ENCODE measurements at places on chromosomes 4 and X. TPM values are rescaled to one million over a fixed set of nuclear protein-coding genes. Genes with fewer than 3 reads are reported as not detected.

TMEM271 gene
- not detected for total RNA-seq

DNA sequence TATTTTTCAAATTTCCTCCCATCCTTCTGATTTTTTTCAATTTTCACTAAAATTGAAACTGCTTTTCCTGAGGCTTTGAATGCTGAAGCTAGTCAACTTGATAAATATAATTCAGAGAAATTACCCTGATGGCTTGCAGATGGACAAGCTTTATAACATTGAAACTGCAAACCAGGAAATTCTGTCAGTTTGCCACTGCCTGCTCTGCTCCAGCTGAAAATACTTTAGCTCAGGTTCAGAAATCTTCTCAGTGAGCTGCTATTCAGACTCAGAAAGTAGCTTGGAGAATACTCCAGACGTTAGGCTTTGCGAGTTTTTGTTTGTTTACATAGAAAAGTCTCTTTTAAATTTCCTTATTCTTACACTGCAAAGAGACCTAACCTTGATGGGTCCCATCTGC lies 1574.7 kb downstream of the STIM2 start:
- H3K4me3 ChIP-seq = no peak overlapping the region
- no peak for DNase-seq
- no peak overlapping the region for H3K27ac ChIP-seq
- no peaks in the 10 kb centered on the region for H3K4me1 ChIP-seq
- H3K27me3 ChIP-seq = no peaks in the 10 kb centered on the region

DNA sequence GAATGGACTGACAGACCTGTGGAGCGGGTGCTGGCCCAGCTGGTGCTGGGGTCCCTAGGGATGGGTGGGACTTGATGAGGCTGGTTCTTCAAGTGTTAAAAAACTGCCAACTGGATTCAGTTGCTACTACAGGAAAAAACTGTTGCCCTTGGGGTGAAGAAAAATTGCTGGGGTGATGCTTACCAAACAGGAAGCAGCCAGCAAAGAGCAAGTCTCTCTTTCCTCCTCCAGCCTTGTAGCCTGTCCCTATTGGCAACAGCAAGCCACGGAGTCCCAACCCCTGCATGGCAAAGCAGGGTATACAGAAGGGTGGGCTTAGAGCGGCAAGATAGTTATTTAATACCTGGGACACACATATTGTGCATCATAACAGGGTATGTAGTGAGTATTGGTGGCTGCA lies 60.1 kb upstream of the ATP8A1 start:
- H3K27ac ChIP-seq = no peak overlapping the region
- H3K36me3 ChIP-seq = no peaks in the 10 kb centered on the region
- H3K27me3 ChIP-seq = no peaks in the 10 kb centered on the region
- no peaks in the 10 kb centered on the region for H3K4me1 ChIP-seq
- no peak overlapping the region for H3K4me3 ChIP-seq

DNA sequence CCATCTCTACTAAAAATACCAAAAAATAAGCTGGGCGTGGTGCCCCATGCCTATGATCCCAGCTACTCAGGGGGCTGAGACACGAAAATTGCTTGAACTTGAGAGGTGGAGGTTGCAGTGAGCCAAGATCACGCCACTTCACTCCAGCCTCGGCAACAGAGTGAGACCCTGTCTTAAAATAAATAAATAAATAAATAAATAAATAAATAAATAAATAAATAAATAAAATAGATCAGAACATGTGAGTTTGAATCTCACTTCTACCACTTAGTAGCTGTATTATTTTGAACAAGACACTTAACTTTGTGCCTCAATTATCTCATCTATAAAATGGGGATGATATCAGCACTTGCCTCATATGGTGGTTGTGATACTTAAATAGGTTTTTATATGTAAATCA lies 90.2 kb downstream of the C4orf51 start:
- no peak overlapping the region for H3K4me3 ChIP-seq
- no peaks in the 10 kb centered on the region for H3K4me1 ChIP-seq
- H3K36me3 ChIP-seq = peaks cover 25% of the 10 kb centered on the region
- no peaks in the 10 kb centered on the region for H3K27me3 ChIP-seq

LETM1 gene
- total RNA-seq = 33.6 TPM

- H3K27ac ChIP-seq = no peak overlapping the region
- DNase-seq = no peak
- no peaks in the 10 kb centered on the region for H3K4me1 ChIP-seq
- H3K4me3 ChIP-seq = no peak overlapping the region
- H3K27me3 ChIP-seq = no peaks in the 10 kb centered on the region
Measured at GRCh38 chr4:181559637-181560036, 683.6 kb upstream of the TENM3 start.

CXCL6 gene
- total RNA-seq = 0.50 TPM

KCNIP4 gene
- not detected for total RNA-seq

BEX3 gene
- total RNA-seq = 93.9 TPM
